ENCODE measurements at places on chromosomes 2 and 18. TPM values are rescaled to one million over a fixed set of nuclear protein-coding genes. Genes with fewer than 3 reads are reported as not detected.

ANKRD53 gene
- not detected for total RNA-seq

PARD6G gene
- total RNA-seq = not detected

GRCh38 chr2:225002656-225003045 lies 39.6 kb downstream of the DOCK10 start:
- H3K27me3 ChIP-seq = no peaks in the 10 kb centered on the region
- peaks cover 15% of the 10 kb centered on the region for H3K36me3 ChIP-seq
- DNase-seq = no peak
- peak overlapping the region; percentile 59 for H3K4me3 ChIP-seq

KLHL14 gene
- total RNA-seq = not detected

GRCh38 chr2:227267410-227268115 lies 57.5 kb upstream of the MFF start:
- H3K4me3 ChIP-seq = no peak overlapping the region
- H3K27me3 ChIP-seq = peaks cover 2% of the 10 kb centered on the region
- H3K36me3 ChIP-seq = no peaks in the 10 kb centered on the region

DNA sequence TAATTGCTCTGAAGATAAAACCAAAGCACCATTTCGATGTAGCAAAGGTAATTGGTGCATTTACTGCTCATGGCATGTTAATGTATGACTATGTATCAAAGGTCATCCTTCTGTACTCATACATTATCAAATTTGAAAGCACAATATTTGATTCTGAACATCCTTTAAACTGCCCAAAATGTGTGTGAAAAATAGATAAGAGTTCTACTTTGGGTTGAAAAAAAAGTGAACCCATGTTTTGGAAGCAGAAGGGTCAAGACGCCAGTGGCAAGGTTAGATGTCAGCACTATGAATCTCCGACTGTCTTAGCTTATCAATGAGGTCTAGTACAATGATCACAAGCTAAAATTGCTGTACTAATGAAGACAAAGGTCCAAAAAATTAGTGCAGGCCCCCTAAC lies 83.1 kb downstream of the LNPK start:
- no peaks in the 10 kb centered on the region for H3K27me3 ChIP-seq
- no peaks in the 10 kb centered on the region for H3K4me1 ChIP-seq
- DNase-seq = no peak
- H3K27ac ChIP-seq = no peak overlapping the region
- H3K4me3 ChIP-seq = no peak overlapping the region

ANO7 gene
- total RNA-seq = 2.8 TPM

- H3K27me3 ChIP-seq = peaks cover 17% of the 10 kb centered on the region
- H3K4me3 ChIP-seq = no peak overlapping the region
- no peak for DNase-seq
- peaks cover 14% of the 10 kb centered on the region for H3K4me1 ChIP-seq
- no peak overlapping the region for H3K27ac ChIP-seq
- peaks cover 10% of the 10 kb centered on the region for H3K36me3 ChIP-seq
Observed at GRCh38 chr2:102601730-102602129, 17.6 kb upstream of the SLC9A2 start.
